Left lobe of liver (tissue), 2 donors: ENCODE measurements at places on chromosomes 4 and X. TPM values are rescaled to one million over a fixed set of nuclear protein-coding genes. Genes with fewer than 3 reads are reported as not detected.

Gene CASK
- 13.8 TPM for total RNA-seq

Gene CTAG1B
- not detected for total RNA-seq

Gene GYPB
- total RNA-seq: not detected

Gene ELMOD2
- total RNA-seq: 18.6 TPM

Gene EDNRA
- 2.0 TPM for total RNA-seq

Gene XAGE1A
- not detected for total RNA-seq

Gene SPOCK3
- not detected for total RNA-seq

Gene STATH
- total RNA-seq: not detected

Gene SLC26A1
- 40.6 TPM for total RNA-seq

Gene HS6ST2
- not detected for total RNA-seq

Gene GPR50
- total RNA-seq: not detected

Gene TCP11X2
- total RNA-seq: not detected

Gene CT45A8
- not detected for total RNA-seq

Gene ADH1B
- total RNA-seq: 4,370 TPM

Gene RS1
- not detected for total RNA-seq

Gene FOXP3
- 0.65 TPM for total RNA-seq

Gene COMMD8
- 4.9 TPM for total RNA-seq

Gene ZNF518B
- total RNA-seq: 3.2 TPM

Gene CXCL5
- not detected for total RNA-seq

Gene UGT2B15
- 111 TPM for total RNA-seq

Gene NPY2R
- total RNA-seq: not detected

Gene PPP4R3C
- not detected for total RNA-seq

Gene IQCM
- total RNA-seq: not detected

Gene GPR101
- total RNA-seq: not detected

Gene MAGEB2
- total RNA-seq: 0.15 TPM

Gene PRKG2
- not detected for total RNA-seq

Gene IGSF1
- 0.40 TPM for total RNA-seq

Gene AKAP14
- not detected for total RNA-seq
